ENCODE measurements at places on chromosomes 12 and 14.

- no peak for DNase-seq
Observed at GRCh38 chr14:103185051-103186029, 62.1 kb downstream of the TNFAIP2 start.

DNA sequence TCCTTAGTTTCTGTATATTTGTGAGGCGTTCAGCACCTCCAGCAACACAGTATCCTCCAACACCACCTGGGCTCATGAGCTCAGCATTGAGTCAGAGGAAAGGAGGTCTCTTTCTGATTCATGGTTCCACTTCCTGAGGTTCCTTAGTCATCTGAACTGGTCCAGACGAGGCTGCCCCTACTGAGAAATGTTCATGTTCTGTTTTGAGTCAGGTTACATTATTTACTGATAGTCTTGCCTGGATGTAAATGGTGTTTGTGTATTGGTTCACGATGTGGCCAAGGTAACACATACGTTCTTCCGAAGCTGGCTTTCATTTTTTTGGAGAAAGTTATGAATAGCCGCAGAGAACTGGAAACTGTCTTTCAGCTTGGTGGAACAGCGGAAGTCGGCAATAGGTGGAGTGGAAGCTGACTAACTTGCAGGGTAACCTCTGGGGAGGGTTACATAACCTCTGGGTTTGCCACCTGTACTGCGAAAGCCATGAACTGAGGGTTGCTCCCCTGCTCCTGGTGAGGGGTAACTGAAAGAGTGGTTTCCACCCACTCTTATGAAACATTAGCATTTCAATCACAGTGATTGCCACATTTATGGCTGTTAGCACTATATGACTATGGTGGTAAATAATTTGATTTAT lies 42.2 kb upstream of the MANSC4 start:
- peak; percentile 63 for DNase-seq

GRCh38 chr12:112996501-112996900 lies 18.2 kb downstream of the OAS2 start:
- no peak for DNase-seq

- DNase-seq = peak; percentile 38
Observed at GRCh38 chr12:4135919-4136605, 137.5 kb upstream of the CCND2 start.
